CMK (cell line): ENCODE measurements at places on chromosomes 11 and 22.

DNA sequence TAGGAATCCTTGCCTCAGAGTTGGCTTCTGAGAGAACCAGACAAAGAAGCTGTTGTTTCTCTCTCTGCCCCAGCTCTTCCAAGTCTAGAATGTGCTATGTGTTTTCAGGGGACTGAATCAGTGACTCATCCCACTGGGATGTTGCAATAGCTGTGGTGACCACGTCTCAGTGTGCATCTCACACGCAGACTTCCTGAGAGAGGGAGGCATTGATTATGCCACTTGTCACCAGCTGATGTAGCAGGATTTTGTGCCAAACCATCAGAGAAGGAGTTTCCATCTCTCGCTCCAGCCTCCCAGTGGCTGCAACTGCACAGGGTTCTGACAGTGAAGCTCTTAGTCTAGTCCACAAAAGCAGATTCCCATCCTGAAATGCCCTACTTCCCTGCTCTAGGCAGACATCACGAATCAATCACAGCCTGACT is 455.8 kb downstream of the MIAT start:
- no peak for DNase-seq

DNA sequence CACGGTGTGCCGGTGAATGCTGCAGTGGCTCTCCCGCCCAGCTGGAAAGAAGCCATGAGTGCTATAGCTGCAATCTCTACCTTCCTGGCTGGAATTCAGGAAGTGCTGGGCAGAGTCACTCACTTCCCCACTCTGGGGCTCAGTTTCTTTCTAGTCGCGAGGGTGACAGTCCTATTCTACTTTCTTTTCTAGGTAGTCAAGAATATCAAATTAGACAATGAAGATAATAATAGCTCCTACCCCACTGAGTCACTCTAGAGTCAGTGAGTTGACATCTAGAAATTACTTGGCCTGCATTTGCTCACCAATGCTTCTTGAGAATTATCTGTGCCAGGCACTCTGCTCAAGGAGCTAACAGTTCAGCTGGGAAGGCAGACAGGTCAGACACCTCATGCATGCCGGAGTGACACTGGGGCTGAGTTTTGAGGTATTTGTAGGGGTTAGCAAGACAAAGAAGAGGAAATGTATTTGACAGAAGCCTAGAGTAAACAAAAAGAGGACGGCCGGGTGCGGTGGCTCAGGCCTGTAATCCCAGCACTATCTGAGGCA is 3.2 kb downstream of the CENPM start:
- no peak for DNase-seq

- no peak for DNase-seq
These were observed 16.9 kb upstream of the SLCO2B1 start for GRCh38 chr11:75133976-75134375.

DNA sequence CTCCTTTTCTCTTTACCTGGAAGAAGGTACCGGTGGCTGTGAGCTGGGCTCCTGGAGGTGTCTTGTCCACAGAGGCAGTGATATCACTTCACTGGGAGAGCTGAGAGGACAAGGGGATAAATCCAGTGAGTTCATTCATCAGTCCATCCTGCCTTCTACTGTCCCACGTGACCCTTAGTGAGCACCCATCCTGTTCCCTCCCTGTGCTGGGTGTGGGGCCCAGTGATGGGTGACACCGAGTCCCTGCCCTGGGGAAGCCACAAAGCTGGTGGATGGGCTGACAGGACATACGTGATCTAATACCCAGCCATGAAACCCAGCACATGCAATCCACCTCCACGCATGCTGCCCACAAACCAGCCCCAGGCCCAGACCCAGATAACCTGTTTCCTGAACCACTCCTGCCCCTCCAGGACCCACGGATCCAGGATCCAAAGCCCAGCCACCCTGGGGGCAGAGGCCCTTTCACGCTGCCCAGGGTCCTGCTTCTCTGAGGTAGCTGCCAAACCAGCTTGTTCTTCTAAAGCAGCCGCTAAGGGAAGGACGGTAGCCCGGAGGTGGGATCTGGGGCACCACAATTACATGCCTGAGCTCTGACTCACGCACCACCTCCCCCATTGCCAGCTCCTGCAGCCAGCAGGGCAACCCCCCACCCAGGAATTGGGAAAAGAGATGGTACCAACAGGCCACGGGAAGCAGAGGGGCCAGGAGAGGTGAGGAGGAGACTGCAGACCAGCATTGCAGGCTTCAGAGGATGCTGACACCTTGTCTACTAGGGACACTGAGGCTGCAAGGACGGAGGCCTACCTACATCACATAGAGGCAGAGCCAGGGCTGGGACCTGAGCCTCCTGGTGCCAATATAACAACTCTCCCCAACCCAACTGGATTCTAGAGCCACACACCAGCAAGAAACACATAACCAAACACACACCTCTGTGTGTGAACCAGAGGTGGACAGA is 35.2 kb downstream of the GDPD5 start:
- no peak for DNase-seq

DNA sequence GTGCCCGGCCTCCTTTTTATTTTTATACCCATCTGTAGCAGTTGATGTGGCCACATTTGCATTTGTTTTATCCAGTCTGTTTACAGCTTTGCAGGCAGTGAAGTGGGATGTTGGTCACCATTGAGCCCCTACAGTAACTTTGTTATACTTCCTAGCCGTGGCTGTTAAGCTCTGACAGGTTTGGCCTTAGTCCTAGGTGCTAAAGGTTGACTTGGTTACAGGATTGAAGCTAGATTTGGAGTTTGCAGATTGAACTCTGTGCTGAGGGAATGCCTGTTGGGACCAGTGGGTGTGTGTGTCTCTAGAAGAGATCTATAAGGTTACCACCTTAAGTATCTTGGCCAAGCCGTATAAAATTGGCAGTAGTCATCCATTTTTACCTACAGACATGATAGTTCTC is 91.2 kb downstream of the PPP6R3 start:
- no peak for DNase-seq

- DNase-seq, result no peak
These were observed 120.8 kb upstream of the APOA1 start for GRCh38 chr11:116958246-116958645.

DNA sequence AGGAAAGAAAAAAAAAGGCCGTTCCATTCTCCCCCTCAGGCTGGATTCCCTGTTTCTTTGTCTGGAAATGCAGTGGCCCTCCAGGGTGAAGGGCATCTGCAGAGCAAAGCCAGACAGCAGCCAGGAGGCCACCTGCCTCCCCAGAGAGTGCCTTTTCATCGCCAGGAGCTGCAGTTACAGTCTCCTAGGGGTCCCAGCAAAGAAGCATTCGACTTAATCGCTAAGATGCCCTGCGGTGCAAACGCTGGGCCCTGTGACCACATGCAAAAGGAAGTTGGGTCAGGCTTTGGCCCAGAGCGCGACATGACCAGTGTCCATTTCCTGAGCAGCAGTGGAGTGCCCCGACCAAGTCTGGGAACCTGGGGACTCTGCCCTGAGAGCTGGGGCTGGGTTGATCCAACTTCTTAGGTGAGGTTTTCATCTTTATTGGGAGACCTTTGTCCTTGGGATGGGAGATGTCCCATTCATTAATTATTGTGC is 304.6 kb downstream of the OPCML start:
- DNase-seq, result no peak

- no peak for DNase-seq
These were observed 781 bp downstream of the ANO9 start for GRCh38 chr11:441043-441417.

DNA sequence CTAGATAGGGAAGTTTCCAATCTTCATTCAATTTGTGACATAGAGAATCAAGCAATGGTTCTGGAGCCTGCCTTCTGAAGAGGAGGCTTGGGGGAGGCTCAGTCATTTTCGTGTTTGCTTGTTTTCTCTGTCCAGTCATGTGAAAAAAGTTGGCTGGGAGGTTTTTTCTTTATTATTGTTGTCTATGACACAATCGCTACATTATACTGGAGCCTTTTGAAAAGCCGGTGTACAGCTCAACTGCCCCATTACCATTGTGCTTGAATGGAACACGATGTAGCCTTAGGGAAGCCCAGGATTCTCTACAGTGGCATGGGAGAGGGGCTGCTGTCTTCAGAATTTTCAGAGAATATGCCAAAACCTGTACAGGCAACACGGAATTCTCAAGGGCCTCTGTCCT is 57.9 kb upstream of the NCAM1 start:
- no peak for DNase-seq

- no peak for DNase-seq
These were observed 33.7 kb downstream of the OSBPL5 start for GRCh38 chr11:3131330-3131941.

DNA sequence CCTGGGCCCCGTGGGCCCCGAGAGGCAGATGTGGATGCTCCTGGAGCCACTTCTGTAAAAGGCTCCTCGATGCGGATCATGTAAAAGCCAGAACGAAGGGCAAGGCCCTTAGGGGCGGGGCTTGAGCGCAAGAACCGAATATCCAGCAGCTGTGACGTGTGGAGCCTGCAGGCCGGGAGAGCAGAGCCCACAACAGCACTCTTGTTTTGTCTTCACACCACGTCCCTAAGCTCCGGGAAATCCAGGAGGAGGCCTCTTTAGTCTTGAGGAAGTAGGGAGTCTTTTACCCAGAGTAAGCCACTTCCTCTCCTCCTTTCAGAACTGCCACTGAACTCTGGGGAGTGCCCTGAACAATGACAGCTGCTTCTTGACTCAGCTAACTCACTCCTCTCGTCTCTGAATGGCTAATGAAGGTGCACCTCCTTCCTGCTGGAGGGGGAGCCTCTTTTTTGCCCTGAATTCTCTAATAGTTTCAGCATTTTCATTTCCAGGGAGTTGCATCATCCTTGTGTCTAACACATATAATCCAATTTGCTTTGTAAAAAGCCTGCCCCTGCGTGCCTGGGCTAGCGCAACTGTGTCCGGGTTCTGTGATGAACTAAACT is 12.5 kb downstream of the L3MBTL2 start:
- peak; percentile 70 for DNase-seq

DNA sequence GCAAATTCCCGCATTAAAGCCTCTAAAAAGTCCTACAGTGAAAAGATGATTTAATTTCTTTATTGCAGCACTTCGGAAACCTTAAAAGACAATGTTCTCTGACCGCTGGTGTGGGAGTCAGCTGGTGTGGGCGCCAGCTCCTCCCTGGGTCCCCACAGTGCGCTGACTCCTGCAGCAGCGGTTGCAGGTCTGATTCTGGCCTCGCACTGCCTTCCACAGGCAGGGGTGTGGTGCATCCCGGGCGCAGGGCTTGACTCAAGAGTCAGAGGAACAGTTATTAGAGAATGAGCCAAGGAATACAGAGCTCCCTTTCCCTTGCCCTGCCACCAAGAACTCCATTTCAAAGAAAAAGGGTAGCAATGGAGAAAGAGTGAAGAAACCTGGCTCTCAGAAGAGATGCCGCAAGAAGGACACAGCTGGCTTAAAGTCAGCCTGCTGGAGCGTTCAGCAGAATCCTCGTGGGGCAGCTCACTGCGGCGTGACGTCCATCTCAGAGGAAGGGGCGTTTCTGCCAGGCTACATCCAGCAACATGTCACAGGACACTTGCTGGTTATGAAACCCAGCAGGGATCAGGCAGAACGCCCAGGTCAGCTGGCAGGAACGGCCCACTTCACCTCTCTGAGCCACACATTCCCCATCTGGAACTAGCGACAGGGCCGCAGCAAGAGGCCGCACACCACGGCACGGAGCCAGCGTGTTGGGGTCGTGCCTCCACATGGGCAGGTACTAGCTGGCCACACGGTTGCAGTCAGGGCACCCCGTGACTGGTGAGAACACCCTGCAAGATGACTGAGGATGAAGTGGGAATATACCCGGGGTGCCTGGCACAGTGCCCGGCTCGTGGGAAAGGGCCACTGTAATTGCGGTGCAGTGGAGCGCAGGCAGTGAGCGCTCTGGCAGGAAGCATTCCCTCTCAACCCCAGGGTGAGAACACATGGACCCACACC is 18.1 kb upstream of the EFCAB6 start:
- no peak for DNase-seq

DNA sequence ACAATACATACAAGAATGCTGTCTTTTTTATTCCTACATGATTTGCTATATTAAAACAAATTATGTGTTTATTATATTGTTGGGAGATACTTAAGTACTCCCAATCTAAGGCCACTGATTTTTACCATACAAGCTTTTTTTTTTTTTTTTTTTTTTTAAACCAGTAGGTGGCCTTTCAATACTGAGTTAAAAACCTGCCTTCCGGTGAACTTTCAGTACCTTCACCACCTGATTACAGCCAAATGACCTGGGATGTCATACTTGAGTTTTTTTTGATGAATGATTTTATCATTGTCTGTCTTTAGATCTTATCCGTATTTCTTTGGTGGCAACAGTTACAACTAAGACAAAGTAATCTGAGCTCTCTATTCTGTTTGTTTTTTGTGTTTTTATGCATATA is 94.0 kb upstream of the FOLH1 start:
- DNase-seq, result no peak

DNA sequence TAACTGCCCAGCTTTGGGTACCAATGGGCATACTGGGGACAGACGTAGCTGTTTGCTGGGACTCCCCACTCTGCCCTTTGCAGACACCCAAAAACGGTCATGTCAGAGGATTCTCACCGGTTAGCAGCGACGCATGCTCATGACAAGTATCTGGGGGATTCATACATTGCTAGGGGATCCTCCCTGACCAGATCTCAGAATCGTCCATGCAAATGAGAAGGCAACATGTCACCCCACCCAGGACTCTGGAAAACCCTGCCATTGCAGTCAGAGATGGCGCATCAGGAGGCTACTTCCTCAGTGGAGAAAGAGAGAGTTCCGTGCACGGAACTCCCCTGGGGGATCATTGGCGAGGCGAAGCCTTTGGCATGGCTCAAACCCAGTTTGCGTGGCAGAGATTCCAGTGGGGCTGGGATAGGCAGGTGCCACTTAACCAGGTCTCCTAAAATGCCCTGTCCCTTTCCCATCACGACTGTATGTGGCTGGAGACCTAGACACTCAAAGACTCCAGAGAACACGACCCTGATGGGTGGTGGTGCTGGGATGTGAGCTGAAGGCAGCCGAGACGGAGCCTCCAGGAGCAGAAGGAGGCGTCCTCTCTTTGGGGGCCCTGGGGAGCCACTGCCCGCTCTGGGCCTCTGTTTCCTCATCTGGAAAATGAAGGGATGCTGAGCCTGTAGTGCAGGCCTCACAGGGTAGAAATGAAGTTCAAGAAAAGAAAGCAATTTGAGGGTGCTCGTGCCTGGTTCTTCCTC is 4.9 kb downstream of the RGL4 start:
- no peak for DNase-seq

DNA sequence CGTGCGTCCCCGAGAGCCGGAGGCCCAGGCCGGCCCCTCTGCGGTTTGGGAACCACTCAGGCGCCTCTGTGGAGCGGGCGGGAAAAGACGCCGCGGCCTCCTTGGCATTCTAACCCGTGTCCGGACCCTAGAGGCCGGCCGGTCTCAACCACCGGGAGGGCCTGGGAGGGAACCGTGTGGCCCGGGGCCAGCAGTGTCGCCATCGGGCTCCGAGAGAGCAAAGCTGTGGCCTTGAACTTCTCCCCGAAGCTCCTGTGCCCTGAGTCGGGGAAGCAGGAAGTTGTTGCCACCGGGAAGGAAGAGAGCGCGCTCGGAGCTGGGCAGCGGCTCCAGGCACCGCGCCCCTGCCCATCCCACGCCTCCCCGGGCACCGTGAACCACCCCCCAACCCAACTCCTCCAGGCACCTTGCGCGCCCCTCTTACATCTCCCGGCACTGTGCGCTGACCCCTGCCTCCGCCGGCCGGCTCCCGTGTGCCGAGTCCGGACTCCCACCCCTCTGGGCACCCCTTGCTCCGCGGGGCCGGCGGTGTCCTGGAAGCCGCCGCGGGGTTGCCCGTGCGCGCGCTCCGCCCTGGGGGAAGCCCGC is 80.0 kb upstream of the PPARA start:
- DNase-seq, result no peak

- no peak for DNase-seq
These were observed 48.2 kb downstream of the MOB2 start for GRCh38 chr11:1438261-1438966.
